ENCODE measurements at places on chromosomes 2 and 18.

DNA sequence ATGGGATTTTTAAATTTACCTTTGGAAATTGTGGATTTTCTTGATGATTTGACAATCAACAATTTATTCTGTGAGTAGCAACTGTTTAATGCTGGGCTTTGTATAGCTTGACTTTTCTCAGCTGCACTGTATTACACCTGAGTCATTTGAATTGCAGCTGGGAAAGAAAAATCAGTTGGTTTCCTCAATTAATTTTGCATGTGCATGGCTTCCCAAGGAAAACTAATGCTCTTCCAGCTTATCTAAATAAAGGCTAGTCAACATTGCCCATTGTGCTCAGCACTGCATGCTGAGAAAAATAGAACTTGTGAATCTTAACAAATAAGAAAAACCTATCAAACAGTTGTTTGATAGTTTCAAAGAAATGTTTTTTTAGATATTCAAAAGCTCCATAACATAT, 268.3 kb upstream of the CDH20 start:
- DNase-seq, result no peak

DNA sequence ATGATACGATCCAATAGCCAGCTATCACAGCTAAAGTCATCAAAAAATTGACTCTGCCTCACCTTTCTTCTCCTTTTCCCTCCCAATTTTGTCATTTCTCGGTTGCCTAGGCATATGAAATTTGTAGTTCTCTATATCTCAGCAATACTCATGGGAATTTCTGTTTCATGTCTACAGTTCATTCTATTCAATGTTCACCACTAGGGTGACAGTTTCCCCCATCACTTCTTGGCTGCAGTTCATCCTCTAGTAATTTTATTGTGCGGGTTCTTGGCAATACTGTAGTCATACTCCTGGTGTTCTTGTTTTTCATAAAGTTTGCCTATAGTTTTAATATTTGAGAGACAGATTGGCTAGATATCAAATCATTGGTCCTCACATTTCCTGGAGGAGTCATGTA, 872.2 kb upstream of the ID2 start:
- DNase-seq, result no peak

- no peak for DNase-seq
These were observed 17.9 kb upstream of the ALPI start for GRCh38 chr2:232438091-232438490.

DNA sequence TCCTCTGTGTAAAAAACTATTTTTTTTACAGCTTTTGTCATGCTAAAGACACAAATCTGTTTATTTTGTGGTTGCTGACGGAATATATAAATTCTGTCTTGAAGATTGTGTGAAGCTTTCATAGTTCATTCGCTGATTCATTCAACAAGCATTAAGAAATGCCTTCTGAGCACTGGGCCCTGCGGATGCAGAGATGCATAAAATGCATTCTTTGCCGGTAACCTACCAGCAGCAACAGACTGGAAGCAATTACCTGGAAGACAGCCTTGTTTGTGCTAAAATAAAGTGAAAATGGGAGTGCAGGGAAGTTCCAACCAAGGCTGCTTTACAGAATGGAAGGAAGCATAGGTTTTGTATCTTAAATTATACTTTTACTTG, 119.7 kb downstream of the PMAIP1 start:
- DNase-seq, result no peak

All from NT2/D1 (cell line).